ENCODE measurements at places on chromosomes 6 and 20.

GRCh38 chr6:55174211-55175026, at the start of gene HCRTR2:
HCRTR2 (plus strand) TSS chr6:55174515; CDS start chr6:55174588, 73 bp downstream.
- no peak for DNase-seq

- DNase-seq: no peak
Observed at GRCh38 chr6:156336733-156337132, 440.4 kb upstream of the ARID1B start.

GRCh38 chr6:23036406-23036983, 467.1 kb downstream of the HDGFL1 start:
- DNase-seq: no peak

GRCh38 chr6:19472850-19473249, 364.3 kb upstream of the ID4 start:
- DNase-seq: no peak

- no peak for DNase-seq
Observed at GRCh38 chr6:31769684-31770371, 7.3 kb downstream of the VWA7 start.

Data from cortex of kidney (tissue), 1 donor.